ENCODE measurements at places on chromosomes 7 and 10.

GRCh38 chr7:2800220-2800930 is 43.7 kb downstream of the GNA12 start:
- DNase-seq, result no peak

GRCh38 chr10:12466704-12467305 is 117.5 kb downstream of the CAMK1D start:
- DNase-seq, result no peak

GRCh38 chr7:4297918-4298219 is 384.2 kb upstream of the FOXK1 start:
- no peak for DNase-seq

DNA sequence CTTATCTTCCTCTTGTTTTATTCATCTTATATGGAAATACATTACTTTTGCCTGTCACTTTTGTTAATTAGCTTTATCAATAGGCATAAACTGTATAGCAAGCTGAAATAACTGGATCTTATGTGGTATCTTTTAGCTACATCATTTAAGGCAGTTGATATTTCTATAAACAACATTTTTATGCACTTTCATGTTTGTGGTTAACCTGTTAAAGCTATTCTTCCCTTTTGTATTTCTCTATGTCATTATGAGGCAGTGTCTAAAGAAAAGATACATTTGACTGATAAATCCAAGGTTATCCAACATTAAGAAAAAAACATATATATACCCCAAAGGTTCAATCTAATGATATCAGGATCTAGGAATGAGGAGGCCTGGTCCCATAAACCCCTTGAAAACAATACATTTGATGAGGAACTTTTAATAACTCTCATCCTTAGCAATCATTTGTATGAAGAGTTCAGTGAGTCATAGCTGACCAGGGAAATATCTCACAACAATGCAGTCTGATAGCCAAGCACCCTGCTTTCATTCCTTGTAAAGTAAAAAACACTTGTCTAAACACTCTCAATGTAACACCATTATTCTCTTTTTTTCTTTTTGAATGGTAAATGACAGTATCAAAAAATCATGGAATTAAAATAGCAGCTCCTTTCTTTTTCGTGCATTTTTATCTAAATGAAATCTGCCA is 300.9 kb downstream of the NEBL start:
- DNase-seq, result no peak

Data from stimulated activated CD8-positive, alpha-beta memory T cell treated with anti-CD3 and anti-CD28 coated beads, Interleukin-4, amount 100 ng/mL, for 1 hour (primary cell).